Thyroid gland (tissue), 4 donors: ENCODE measurements at places on chromosomes 2 and 18.

DNA sequence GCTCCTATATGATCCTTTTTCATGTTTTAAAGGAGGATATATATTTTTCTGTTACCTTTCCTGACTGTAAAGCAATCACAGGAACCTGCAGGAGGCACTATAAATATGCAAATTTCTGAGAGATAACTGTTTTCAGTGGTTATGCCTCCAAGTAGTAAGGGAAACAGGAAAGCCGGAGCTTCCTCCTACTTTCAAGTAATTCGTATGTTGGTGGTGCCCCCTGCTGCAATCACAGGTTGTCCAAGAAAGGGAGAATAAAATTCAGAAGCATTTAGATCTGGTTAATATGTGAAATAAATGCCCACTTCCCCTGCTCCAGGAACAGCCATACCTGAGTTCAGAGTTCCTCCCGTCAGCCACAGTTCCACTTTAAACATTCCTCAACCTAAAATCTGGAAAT lies 12.0 kb upstream of the BCL11A start:
- H3K4me3 ChIP-seq: no peak overlapping the region
- H3K27me3 ChIP-seq: peaks cover 3% of the 10 kb centered on the region
- DNase-seq: peak; percentile 32
- no peaks in the 10 kb centered on the region for H3K4me1 ChIP-seq
- no peak overlapping the region for H3K27ac ChIP-seq

DNA sequence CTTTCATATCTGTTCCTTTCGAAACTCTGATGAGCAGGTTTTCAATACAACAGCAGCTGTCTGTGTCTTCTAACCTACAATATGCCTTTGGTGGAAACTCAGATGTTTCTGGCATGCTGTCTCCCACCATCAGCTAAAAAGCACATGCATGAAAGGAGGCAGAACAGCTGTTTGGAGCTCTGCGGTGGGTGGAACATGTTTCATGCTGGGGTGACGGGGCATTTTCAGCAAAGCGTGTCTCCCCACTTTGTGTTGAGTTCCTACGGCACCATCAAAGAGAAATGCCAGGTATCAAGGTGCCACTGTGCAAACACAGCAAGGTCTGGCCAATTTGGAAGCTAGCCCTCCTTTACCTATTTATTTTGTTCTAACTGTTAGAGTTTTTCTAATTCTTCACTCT lies 290.1 kb downstream of the CLIP4 start:
- H3K27ac ChIP-seq: no peak overlapping the region
- peaks cover 4% of the 10 kb centered on the region for H3K4me1 ChIP-seq
- DNase-seq: peak; percentile 15
- H3K4me3 ChIP-seq: no peak overlapping the region

DNA sequence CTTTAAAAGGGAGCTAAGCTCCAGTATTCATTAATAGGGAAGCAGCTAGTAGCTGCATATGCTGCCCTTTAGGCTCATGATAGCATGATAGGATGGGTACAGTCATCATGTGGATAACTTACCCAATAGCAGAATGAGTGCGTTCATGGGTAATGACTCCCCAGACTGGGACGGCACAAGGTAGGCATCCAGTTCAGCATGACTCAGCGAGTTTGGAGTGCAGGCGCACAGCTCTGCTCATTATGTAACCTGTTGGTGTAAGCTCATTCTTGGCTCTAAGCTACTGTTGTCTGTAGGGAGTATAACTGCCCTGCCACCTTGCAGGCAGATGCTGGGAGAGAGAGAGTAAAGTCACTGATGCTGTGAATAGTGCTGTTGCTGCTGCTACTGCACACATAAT lies 209.2 kb upstream of the SYT4 start:
- no peaks in the 10 kb centered on the region for H3K4me1 ChIP-seq
- H3K27me3 ChIP-seq: no peaks in the 10 kb centered on the region
- no peak overlapping the region for H3K27ac ChIP-seq
- no peak for DNase-seq

DNA sequence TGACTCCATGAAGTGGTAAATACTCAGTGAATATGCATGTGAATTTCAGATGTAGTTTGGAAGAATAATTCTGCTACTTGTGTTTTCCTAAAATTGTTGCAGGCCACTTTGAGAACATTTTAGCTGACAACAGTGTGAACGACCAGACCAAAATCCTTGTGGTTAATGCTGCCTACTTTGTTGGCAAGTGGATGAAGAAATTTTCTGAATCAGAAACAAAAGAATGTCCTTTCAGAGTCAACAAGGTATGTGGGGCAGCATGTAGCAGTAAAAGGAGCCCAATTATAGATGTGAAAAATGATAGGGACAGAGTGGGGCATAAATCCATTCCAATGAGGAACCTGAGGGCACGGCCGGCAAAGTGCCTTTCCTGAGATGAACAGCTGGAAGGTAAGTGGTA lies 16.1 kb downstream of the SERPINB5 start:
- H3K4me1 ChIP-seq: no peaks in the 10 kb centered on the region
- H3K27me3 ChIP-seq: no peaks in the 10 kb centered on the region
- no peak overlapping the region for H3K27ac ChIP-seq
- no peak overlapping the region for H3K4me3 ChIP-seq
- DNase-seq: no peak

DNA sequence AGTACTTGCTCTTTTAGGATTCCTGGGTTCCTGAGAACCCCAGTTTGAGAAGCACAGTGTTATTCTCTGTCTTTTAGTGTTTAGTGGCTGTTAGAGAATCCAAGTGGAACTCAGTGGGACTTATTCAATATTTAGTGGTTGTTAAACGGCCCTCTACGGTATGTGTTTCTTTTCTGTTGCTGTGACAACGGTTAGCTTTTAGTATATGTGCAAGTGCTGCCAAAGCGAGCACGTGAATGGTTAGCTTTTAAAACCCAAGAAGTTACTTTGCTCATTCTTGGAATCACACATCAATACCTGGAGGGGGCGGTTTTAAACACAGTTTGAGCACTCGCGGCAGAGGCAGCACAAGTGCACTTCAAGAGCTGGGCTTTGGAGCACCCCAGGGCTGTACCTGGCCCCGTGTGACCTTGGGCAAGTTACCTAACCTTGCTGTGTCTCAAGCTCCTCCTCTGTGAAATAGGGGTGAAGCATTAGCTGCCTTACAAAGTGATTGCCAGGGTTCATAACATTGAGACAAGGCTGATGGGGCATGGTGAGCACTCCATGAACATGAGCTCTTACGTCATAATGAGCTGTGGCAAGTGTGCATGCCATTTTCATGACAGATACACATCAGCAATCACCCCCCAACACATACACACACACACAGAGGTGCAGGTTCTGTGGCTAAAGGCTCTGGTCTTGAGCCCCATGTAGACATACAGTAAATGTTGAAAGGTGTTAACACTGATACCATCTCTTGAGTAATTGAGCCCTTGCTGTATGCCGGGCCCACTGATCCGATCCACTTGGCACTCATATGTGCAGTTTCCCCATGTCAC lies 234.1 kb downstream of the ALPK2 start:
- no peak overlapping the region for H3K27ac ChIP-seq
- no peaks in the 10 kb centered on the region for H3K27me3 ChIP-seq
- H3K4me1 ChIP-seq: no peaks in the 10 kb centered on the region

DNA sequence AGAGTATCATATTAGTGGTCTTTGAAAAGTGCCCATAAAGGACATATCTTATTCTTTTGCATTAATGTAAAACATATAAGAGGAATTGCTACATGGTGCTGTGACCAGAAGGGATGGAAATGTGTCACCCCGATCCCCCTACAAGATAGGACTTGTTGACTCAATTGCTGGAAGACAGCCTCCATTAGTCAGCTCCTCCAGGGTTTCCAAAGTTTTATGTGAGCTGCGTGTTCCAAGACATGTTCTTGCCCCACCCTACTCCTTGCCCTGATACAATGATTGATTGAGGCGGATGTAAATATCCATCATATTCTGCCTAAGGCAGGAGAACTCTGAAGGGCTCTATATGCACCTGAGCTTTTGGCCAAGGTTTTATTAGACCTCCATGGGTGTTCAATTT lies 541.0 kb upstream of the ZEB2 start:
- H3K4me3 ChIP-seq: no peak overlapping the region
- H3K36me3 ChIP-seq: no peaks in the 10 kb centered on the region
- H3K27me3 ChIP-seq: no peaks in the 10 kb centered on the region
- H3K4me1 ChIP-seq: no peaks in the 10 kb centered on the region
- no peak for DNase-seq
